ENCODE measurements at places on chromosomes 3 and 15.

DNA sequence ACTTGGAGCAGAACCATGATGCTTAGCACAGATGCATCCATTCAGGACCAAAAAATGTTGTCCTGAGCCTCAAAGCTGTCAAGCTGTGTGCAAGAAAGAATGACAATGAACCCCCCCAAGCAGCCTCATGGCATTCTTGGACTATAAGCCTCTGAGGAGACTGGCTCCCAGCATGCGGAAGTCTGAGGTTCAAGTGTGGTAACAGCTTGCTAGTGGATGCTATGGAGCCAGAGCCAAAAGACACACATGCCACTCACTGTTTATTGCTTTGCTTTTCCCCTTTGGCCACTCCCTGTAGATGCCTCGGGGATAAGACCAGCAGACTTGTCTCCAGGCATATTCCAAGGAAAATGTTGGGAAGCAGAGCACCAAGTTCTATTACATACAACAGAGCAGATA lies 38.2 kb upstream of the SNRK start:
- no peak for DNase-seq

DNA sequence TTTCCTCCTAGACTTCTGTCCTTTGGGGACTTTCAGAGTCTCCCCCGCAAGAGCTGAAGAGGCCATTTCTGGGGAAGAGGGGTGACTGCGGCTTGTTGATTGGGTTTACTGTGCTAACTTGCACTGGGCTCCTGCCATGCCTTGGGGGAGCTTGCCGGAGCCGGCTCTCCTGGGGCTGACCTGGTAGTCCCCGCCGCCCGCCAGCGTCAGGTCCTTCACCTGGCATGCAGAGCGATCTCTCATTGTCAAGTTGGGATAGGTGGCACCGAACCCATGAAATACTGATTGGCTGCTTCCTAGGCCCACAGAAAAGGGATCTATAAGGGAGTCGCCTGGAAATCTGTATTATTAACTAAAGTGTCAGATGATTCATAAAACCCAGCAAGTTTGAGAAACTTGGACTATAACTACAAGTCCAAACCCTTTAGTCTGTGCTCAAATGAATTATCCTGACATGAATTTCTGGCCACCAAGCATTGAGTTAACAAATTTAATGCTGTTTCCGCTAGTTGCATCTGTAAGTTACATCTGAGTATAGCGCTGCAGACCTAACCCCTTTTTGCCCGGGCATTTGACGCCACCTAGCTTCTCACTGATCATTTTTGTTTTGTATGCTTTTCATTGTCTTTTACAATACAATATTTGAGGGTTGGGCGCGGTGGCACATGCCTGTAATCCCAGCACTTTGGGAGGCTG lies 607 bp upstream of the IMP3 start:
- no peak for DNase-seq

DNA sequence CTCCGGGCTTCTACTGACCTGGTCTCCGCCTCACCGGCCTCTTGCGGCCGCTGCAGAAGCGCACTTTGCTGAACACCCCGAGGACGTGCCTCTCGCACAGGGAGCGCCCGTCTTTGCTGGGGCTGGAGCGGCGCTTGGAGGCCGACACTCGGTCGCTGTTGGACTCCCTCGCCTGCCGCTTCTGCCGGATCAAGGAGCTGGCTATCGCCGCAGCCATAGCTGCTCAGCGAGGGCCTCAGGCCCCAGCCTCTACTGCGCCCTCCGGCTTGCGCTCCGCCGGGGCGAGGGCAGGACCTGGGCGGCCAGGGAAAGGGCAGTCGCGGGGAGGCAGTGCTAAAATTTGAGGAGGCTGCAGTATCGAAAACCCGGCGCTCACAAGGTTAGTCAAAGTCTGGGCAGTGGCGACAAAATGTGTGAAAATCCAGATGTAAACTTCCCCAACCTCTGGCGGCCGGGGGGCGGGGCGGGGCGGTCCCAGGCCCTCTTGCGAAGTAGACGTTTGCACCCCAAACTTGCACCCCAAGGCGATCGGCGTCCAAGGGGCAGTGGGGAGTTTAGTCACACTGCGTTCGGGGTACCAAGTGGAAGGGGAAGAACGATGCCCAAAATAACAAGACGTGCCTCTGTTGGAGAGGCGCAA lies 319.2 kb downstream of the FGF12 start:
- peak; percentile 85 for DNase-seq

DNA sequence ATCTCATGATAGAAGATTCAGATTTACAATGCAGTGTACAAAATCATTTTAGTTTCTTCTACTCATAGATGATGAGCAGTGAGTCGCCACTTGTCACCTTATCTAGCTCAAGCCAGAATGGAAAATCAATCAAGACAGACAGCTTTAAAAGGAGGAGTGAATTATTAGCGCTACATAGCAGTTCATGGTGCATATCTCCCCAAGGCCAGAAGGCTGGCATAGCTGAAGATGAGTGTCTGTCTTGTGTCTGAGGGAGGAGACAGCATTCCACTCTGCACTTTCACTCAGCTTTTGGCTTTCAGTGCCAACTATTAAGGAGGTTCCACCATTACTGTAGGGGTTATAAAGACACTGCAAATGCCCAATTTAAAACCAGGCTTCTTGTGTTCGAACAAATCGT lies 804.1 kb upstream of the LMCD1 start:
- DNase-seq, result peak; percentile 68

DNA sequence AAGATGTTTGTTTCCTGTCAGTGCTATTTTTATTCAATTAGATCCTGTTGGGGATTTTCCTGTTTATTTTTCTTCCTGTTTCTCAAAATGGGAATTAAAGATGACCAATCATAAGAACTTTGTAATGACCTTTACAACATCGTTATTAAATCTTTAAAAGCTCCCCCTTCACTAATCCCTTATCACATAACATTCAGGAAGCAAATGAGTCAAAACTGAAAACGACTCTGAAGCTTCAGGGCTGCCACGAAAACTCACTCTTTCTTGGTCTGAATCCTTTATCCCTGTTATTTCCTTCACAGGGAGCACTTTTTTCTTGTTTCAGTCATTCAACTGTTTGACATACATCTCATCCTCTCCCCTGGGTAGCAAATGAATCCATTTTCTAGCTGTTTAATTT lies 75.8 kb upstream of the MB21D2 start:
- no peak for DNase-seq

- no peak for DNase-seq
Measured at GRCh38 chr15:91589360-91589759, 264.1 kb upstream of the SLCO3A1 start.

GRCh38 chr3:23815879-23816278 lies 10.1 kb downstream of the UBE2E1 start:
- no peak for DNase-seq

DNA sequence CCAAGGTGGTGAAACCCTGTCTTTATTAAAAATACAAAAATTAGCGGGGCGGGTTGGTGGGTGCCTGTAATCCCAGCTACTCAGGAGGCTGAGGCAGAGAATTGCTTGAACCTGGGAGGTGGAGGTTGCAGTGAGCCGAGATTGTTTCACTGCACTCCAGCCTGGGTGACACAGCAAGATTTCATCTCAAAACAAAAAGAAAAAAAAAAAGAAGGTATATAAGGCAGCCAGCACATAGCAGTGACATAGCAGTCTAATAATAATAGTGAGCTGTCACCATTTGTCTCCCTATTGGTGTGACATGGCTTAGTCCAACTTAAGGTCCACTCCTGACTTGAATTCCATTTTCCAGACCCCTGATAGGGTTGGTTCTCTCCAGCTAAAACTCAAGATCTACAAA lies 8.8 kb upstream of the LACTB start:
- DNase-seq, result no peak

GRCh38 chr15:55250392-55250791 lies 39.2 kb downstream of the RAB27A start:
- no peak for DNase-seq

- DNase-seq, result no peak
Measured at GRCh38 chr3:58478781-58479180, 13.1 kb upstream of the KCTD6 start.

DNA sequence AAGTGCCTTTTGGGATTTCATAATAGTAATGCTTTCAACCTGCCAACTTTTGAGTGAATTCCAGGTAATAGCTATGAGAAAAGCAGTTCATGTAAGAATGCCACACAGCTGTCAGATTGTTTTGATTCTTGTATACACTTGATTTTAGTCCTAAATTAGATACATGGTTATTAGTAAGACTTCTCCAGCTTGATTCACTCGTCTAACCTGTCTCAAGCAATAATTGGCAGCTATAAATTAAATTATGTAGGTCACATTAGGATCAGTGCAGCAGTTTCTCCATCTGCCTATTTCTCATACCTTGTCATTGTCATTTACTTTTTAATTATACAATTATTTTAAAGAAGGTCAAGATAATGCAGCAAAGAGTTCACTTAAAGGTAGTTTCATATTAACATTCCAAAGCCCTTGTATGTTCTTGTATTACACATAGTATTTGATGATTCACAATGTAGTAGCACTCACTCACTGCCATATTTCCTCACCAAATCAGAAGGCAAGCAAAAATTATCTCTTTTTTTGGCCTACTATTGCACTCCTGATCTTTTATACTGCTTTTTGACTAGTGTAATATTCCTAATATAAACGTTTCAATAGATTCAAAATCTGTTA lies 10.9 kb upstream of the CRYBG3 start:
- DNase-seq, result no peak

- no peak for DNase-seq
Measured at GRCh38 chr15:42118650-42119445, 24.5 kb upstream of the PLA2G4D start.

DNA sequence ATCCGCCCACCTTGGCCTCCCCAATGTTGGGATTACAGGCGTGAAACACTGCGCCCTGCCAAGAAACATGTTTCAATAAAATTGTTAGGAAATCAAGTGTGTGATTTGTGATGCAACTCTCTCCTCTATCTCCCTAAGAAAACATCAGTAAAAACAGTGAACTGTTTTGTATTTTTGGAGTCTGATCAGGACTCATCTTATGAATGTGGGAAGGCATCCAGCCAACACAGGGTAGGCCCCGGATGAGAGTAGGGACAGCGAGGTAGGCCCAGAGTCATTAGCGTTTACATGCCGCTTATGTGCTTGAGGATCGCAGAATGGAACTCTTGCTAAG lies 884 bp upstream of the GLYCTK start:
- no peak for DNase-seq
